MG63 (cell line): ENCODE measurements at places on chromosomes 1 and 21. TPM values are rescaled to one million over a fixed set of nuclear protein-coding genes. Genes with fewer than 3 reads are reported as not detected.

The GBP6 gene
- not detected in 2 replicates for total RNA-seq

The SLAMF7 gene
- not detected in 2 replicates for total RNA-seq

The UQCRHL gene
- total RNA-seq = 4.7 and 6.2 TPM in 2 replicates

The ATP6V1G3 gene
- 6.7 TPM in 1 of 2 replicates, not detected in the other for total RNA-seq

The AMPD1 gene
- total RNA-seq = not detected in 2 replicates

The FAM43B gene
- 0.15 TPM in 1 of 2 replicates, not detected in the other for total RNA-seq

The PLPP3 gene
- total RNA-seq = 24.3 and 25.7 TPM in 2 replicates

The SERPINC1 gene
- not detected in 2 replicates for total RNA-seq

The PCNX2 gene
- total RNA-seq = 1.8 TPM in 2 replicates

The SH2D1B gene
- total RNA-seq = not detected in 2 replicates

The NR1I3 gene
- total RNA-seq = not detected in 2 replicates

The ADGRL2 gene
- total RNA-seq = 0.13 and 0.57 TPM in 2 replicates

The OR2M3 gene
- total RNA-seq = not detected in 2 replicates

The OR14K1 gene
- total RNA-seq = not detected in 2 replicates

The TRNP1 gene
- total RNA-seq = 4.7 and 8.8 TPM in 2 replicates

The LCE3D gene
- total RNA-seq = not detected in 2 replicates

The MR1 gene
- total RNA-seq = 7.6 and 15.3 TPM in 2 replicates

The PYCR2 gene
- 74.2 and 113 TPM in 2 replicates for total RNA-seq

The KIF2C gene
- total RNA-seq = 39.0 and 54.1 TPM in 2 replicates

The CRYBG2 gene
- not detected in 2 replicates for total RNA-seq

The ALX3 gene
- 11.3 and 14.9 TPM in 2 replicates for total RNA-seq

The IL23R gene
- total RNA-seq = not detected in 2 replicates

The MSH4 gene
- not detected in 2 replicates for total RNA-seq

The TSPEAR gene
- total RNA-seq = not detected in 2 replicates

The SPRR2B gene
- total RNA-seq = not detected in 2 replicates

The NR5A2 gene
- total RNA-seq = not detected in 2 replicates

The CDC20 gene
- 152 and 260 TPM in 2 replicates for total RNA-seq

The CSMD2 gene
- not detected in 2 replicates for total RNA-seq

The HOOK1 gene
- 0.30 and 0.49 TPM in 2 replicates for total RNA-seq

The UROD gene
- 99.8 and 133 TPM in 2 replicates for total RNA-seq

The LIPI gene
- total RNA-seq = not detected in 2 replicates

The OR2T35 gene
- not detected in 2 replicates for total RNA-seq

The COL24A1 gene
- not detected in 2 replicates for total RNA-seq

The POU3F1 gene
- not detected in 2 replicates for total RNA-seq

The GJA9 gene
- not detected in 2 replicates for total RNA-seq

The PTGFR gene
- 11.1 and 22.3 TPM in 2 replicates for total RNA-seq

The SLAMF8 gene
- not detected in 2 replicates for total RNA-seq

The SYNC gene
- 50.0 and 51.2 TPM in 2 replicates for total RNA-seq

The NHLH1 gene
- total RNA-seq = not detected in 2 replicates

The NBPF14 gene
- total RNA-seq = 12.5 and 18.1 TPM in 2 replicates
